Lung (tissue), 17 donors: ENCODE measurements at places on chromosomes 5 and 9. TPM values are rescaled to one million over a fixed set of nuclear protein-coding genes. Genes with fewer than 3 reads are reported as not detected.

The LTC4S gene
- 4.0 TPM for total RNA-seq

The BTNL8 gene
- total RNA-seq, result 1.5 TPM

The SPATA31D4 gene
- not detected for total RNA-seq

DNA sequence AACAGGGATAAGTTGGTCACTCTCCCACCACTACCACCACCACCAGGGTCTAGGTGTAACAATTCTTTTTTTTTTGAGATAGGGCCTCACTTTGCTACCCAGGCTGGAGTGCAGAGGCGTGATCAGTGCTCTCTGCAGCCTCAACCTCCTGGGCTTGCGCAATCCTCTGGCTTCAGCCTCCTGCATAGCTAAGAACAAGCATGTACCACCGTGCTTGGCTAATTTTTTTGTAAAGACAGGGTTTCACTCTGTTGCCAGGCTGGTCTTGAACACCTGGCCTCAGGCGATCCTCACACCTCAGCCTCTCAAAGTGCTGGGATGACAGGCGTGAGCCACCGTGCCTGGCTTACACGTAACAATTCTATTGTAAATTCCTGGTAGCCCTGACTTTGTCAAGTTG lies 27.5 kb downstream of the CORO2A start:
- no peak for DNase-seq

GRCh38 chr5:176545737-176546509 lies 3.2 kb upstream of the CDHR2 start:
- no peak for DNase-seq
